Heart left ventricle (tissue), 16 donors: ENCODE measurements at places on chromosomes 12 and 14. TPM values are rescaled to one million over a fixed set of nuclear protein-coding genes. Genes with fewer than 3 reads are reported as not detected.

Gene PIK3C2G
- polyA plus RNA-seq = not detected

Gene NFE2
- polyA plus RNA-seq = 0.51 TPM

Gene CPNE6
- polyA plus RNA-seq = not detected

Gene PPP4R4
- polyA plus RNA-seq = 0.40 TPM

Gene IL23A
- polyA plus RNA-seq = 0.29 TPM

Gene HELB
- polyA plus RNA-seq = 0.38 TPM

Gene IL31
- not detected for polyA plus RNA-seq

Gene MAPKAPK5
- polyA plus RNA-seq = 8.0 TPM

Gene LGR5
- polyA plus RNA-seq = not detected

Gene OR11H12
- not detected for polyA plus RNA-seq

Gene MAP3K9
- 3.8 TPM for polyA plus RNA-seq

Gene CLEC2D
- polyA plus RNA-seq = 4.2 TPM

Gene IQSEC3
- 2.0 TPM for polyA plus RNA-seq

Gene PRPH
- polyA plus RNA-seq = 0.27 TPM

Gene GLI1
- 0.08 TPM for polyA plus RNA-seq

Gene MMP19
- polyA plus RNA-seq = 1.5 TPM

Gene CATSPERB
- 0.04 TPM for polyA plus RNA-seq

Gene USP44
- 0.10 TPM for polyA plus RNA-seq

Gene LAG3
- polyA plus RNA-seq = 0.03 TPM

Gene SLC4A8
- polyA plus RNA-seq = 0.23 TPM

Gene DENND5B
- 8.2 TPM for polyA plus RNA-seq

Gene RFX4
- not detected for polyA plus RNA-seq

Gene PRIMA1
- polyA plus RNA-seq = 1.4 TPM

Gene NRL
- polyA plus RNA-seq = 2.1 TPM

Gene OAS1
- polyA plus RNA-seq = 5.8 TPM

Gene PTPRR
- 0.58 TPM for polyA plus RNA-seq

Gene MYO1H
- 0.04 TPM for polyA plus RNA-seq

Gene DUSP16
- polyA plus RNA-seq = 10.4 TPM

Gene LRIG3
- 1.8 TPM for polyA plus RNA-seq

Gene KRT75
- polyA plus RNA-seq = not detected

Gene IAPP
- not detected for polyA plus RNA-seq

Gene NPFF
- not detected for polyA plus RNA-seq

Gene SLC25A47
- not detected for polyA plus RNA-seq

Gene SENP1
- polyA plus RNA-seq = 3.8 TPM

Gene ARMH4
- 2.5 TPM for polyA plus RNA-seq

Gene APAF1
- 3.7 TPM for polyA plus RNA-seq

Gene CDCA3
- polyA plus RNA-seq = 0.65 TPM

Gene ANKS1B
- 0.72 TPM for polyA plus RNA-seq

Gene PCED1B
- polyA plus RNA-seq = 0.72 TPM
